B cell (primary cell): ENCODE measurements at places on chromosomes 1 and 21. TPM values are rescaled to one million over a fixed set of nuclear protein-coding genes. Genes with fewer than 3 reads are reported as not detected.

- H3K27me3 ChIP-seq = no peaks in the 10 kb centered on the region
- no peak overlapping the region for H3K27ac ChIP-seq
- no peaks in the 10 kb centered on the region for H3K4me1 ChIP-seq
These were observed 11.4 kb upstream of the MNDA start for GRCh38 chr1:158819461-158820443.

DNA sequence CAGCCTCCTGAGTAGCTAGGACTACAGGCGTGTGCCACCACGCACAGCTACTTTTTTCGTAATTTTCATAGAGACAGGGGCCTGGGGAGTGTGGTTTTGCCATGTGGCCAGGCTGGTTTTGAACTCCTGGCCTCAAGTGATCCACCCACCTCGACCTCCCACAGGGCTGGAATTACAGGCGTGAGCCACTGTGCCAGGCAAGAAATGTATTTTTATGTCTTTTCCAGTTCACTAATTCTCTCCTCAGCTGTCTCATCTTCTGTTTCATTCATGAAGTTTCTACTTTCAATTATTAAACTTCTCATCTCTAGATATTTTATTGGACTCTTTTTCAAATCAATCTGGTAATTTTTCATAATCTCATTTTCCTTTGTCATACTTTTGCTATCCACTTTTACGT is 72.1 kb upstream of the DISP3 start:
- no peak for DNase-seq
- peak overlapping the region; percentile 50 for H3K27ac ChIP-seq
- no peaks in the 10 kb centered on the region for H3K27me3 ChIP-seq
- H3K4me1 ChIP-seq = peaks cover 11% of the 10 kb centered on the region

DNA sequence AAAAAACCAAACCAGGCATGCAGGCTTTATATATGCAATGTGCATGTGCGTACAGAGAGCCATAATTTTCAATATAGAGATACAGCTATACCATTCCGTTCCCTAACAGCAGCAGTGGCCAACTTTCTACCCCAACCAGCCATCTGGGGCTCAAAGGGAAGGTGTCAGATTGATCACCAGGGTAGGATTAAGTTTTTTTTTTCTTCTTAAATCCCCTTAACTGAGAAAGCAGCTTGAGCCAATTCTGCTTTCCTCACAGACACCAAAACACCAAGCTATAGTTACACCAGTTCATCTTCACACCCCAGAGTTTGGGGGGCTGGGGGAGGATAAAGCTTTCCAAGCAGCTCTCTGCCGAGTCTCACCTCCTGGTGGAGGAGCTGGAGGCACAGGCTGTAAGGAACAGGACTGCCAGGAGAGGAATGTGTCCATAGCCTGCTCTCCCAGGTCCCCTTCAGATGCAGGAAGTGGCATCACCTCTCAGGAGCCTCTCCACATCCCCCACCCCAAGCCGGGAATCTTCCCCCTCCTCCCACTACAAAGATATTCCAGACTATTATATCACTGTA is 87.9 kb downstream of the SSBP3 start:
- no peak overlapping the region for H3K27ac ChIP-seq
- H3K4me1 ChIP-seq = no peaks in the 10 kb centered on the region
- H3K4me3 ChIP-seq = no peak overlapping the region
- H3K27me3 ChIP-seq = no peaks in the 10 kb centered on the region
- no peaks in the 10 kb centered on the region for H3K36me3 ChIP-seq

DNA sequence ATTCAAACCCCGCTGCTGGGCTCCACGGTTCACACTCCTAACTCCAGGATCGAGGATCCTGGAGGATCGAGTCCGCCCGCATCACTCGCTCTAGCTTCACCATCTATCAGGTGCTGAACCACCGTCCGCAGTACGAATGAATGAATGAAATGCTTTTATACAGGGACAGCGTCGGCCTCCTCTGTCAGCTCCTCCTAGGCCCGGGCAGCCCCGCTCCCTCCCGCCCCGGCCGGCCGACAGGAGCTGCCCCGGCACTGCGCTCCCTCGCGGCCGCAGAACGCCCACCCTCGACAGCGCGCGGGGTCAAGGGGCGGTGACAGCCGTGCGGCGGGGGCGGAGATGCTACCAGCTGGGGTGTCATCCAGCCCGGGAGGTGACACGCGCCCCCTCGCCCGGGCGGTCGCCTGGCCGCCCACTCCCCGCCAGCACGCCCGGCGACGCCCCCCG is 520 bp downstream of the ZBTB17 start:
- H3K4me1 ChIP-seq = peaks cover 20% of the 10 kb centered on the region
- DNase-seq = no peak
- peak overlapping the region; percentile 86 for H3K27ac ChIP-seq
- H3K27me3 ChIP-seq = no peaks in the 10 kb centered on the region
- H3K36me3 ChIP-seq = peaks cover 2% of the 10 kb centered on the region
- H3K4me3 ChIP-seq = peak overlapping the region; percentile 88

DNA sequence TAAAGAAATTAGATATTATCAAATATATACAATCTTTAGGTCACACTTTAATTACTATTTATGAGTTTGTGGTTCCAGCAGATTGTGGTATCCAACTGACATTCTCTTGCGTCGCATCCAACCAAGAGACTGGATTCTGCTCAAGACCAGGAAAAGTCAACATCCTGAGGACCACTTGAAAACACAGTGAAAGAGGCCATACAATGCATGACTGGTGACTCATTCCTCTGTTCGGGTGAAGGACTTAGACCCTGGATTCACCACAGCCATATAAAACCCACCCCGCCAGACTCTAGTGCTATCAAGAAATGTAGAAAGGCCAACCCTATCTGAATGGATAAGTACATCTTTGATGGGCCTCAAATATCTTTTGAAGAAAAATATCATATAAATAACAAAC is 14.5 kb upstream of the CFHR4 start:
- H3K4me3 ChIP-seq = no peak overlapping the region
- DNase-seq = no peak
- no peaks in the 10 kb centered on the region for H3K36me3 ChIP-seq
- H3K27me3 ChIP-seq = no peaks in the 10 kb centered on the region

DNA sequence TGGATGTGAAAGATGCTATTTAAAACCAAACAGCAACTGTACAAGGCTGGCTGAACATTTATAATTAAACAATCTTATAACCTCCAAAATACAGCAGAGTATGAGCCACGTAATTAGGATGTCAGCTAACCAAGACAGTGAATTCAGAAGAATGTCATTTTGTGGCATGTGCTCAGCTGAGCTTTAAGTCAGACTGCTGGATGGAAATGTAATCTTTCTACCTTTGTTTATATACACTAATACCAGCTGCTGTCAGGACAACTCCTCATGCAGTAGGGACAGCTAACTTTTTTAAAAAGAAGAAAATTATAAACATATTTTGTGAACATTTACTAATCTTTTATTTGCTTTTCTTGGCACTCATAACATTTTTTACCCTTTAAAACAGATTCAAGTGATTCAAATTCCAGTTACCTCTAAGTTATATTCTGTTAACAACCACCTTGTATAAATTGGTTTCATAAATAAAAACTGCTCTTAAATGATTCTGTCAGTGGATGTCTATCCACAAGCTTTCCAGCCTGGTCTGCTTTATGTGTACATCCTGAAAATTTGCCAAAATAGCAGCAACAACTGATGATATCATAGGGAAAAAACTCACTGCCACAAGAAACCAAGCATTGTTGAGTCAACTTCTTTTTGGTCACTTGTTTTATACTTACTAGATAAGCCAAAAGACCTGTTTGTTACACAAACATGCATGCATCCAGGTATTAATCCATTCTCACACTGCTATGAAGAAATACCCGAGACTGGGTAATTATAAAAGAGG is 36.1 kb downstream of the DPH5 start:
- DNase-seq = no peak
- H3K27me3 ChIP-seq = no peaks in the 10 kb centered on the region
- H3K4me3 ChIP-seq = no peak overlapping the region
- H3K4me1 ChIP-seq = no peaks in the 10 kb centered on the region
- no peak overlapping the region for H3K27ac ChIP-seq

The FAAP20 gene
- 68.1 and 73.0 TPM in 2 replicates for total RNA-seq

GRCh38 chr1:150829751-150830150 is 21.7 kb upstream of the CTSK start:
- no peaks in the 10 kb centered on the region for H3K27me3 ChIP-seq
- DNase-seq = no peak
- no peaks in the 10 kb centered on the region for H3K4me1 ChIP-seq
- H3K4me3 ChIP-seq = no peak overlapping the region

The TGFB2 gene
- total RNA-seq = 0.32 and 0.76 TPM in 2 replicates

The NDUFV3 gene
- total RNA-seq = 29.7 and 30.8 TPM in 2 replicates

The IVL gene
- not detected in 2 replicates for total RNA-seq

DNA sequence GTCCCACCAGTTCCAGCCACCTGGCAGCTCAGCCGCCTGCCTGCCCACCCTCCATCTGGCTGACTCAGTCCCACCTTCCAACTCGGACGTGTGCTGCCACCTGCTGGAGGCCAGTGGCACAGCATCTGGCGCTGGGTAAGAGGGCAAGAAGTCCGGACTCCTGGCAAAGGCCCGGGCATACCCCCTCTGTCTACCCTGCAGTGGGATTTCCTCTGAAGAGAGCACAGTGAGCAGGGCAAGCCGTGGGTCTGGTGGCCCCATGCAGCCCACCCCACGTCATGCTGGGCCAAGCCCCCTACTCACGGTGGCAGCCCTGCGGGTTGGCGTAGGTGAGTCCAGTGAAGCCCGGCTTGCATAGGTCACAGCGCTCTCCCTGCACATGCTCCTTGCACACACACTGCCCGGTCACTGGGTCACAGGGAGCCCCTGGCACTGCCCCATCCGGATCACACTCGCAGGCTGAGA is 24.5 kb downstream of the LAMB3 start:
- H3K36me3 ChIP-seq = no peaks in the 10 kb centered on the region
- peak; percentile 69 for DNase-seq
- H3K4me3 ChIP-seq = no peak overlapping the region
- H3K27ac ChIP-seq = no peak overlapping the region
- peaks cover 4% of the 10 kb centered on the region for H3K27me3 ChIP-seq

DNA sequence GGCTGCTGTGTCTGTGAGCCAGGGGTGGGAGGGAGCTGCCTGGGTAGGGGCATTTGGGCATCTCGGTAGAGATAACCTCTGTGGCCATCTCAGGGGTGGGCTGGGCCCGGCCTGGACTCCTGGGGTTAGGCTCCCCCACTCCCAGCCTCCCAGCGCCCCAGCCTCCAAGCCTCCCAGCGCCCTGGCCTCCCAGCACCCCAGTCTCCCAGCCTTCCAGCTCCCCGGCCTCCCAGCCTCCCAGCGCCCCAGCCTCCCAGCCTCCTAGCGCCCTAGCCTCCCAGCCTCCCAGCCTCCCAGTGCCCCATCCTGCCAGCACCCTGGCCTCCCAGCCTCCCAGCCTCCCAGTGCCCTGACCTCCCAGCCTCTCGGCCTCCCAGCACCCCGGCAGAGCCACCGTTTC is 85.1 kb upstream of the TTC34 start:
- no peak for DNase-seq
- no peaks in the 10 kb centered on the region for H3K4me1 ChIP-seq
- no peak overlapping the region for H3K4me3 ChIP-seq
- no peaks in the 10 kb centered on the region for H3K36me3 ChIP-seq
- no peak overlapping the region for H3K27ac ChIP-seq

The SLC2A5 gene
- total RNA-seq = 28.8 and 29.5 TPM in 2 replicates

GRCh38 chr1:11615090-11615489 is 39.1 kb downstream of the FBXO2 start:
- no peak for DNase-seq
- no peak overlapping the region for H3K4me3 ChIP-seq
- no peaks in the 10 kb centered on the region for H3K4me1 ChIP-seq
- no peaks in the 10 kb centered on the region for H3K27me3 ChIP-seq
- H3K36me3 ChIP-seq = no peaks in the 10 kb centered on the region

- H3K4me3 ChIP-seq = no peak overlapping the region
- peak; percentile 22 for DNase-seq
- peaks cover 4% of the 10 kb centered on the region for H3K27me3 ChIP-seq
- no peaks in the 10 kb centered on the region for H3K36me3 ChIP-seq
- H3K4me1 ChIP-seq = peaks cover 4% of the 10 kb centered on the region
- no peak overlapping the region for H3K27ac ChIP-seq
These were observed 9.1 kb upstream of the TMEM61 start for GRCh38 chr1:54971317-54971791.

The ESRRG gene
- not detected in 2 replicates for total RNA-seq

- DNase-seq = no peak
- no peaks in the 10 kb centered on the region for H3K4me1 ChIP-seq
- H3K36me3 ChIP-seq = no peaks in the 10 kb centered on the region
- H3K4me3 ChIP-seq = no peak overlapping the region
These were observed 175.2 kb downstream of the DSCAM start for GRCh38 chr21:40671716-40672115.

DNA sequence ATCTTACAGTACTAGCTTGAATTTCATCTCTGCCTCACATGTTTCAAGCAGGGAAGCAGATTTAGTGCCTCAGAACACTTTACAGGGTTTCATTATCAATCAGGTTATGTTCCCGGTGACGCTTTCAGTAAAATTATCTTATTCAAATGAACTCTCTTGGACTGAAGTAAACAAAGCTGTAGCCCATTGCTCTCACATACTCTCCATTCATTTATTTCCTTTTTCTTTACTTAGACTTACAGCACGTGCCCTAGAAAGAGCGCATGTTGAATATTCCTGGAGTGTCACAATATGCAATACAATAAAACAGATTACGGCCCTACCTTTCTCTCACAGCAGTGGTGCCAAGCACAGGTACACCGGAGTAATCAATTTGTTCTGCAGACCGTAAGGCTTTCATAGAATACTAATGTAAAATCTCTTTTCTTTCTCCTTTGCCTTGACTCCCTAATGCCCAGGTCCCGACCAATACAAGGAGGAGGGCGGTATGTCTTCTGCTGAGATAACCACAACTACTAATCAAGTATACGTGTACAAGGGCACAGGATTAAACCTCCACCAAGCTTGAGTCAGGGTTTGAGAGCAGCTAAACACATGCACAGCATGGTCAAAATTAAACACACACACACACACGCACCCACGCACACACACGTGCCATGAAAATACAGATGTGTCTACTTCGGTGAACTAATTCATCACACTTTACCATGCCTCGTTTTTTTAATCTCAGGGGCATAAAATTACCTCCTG is 62.8 kb downstream of the NRIP1 start:
- peaks cover 10% of the 10 kb centered on the region for H3K4me1 ChIP-seq
- H3K36me3 ChIP-seq = no peaks in the 10 kb centered on the region
- no peak overlapping the region for H3K4me3 ChIP-seq
- H3K27me3 ChIP-seq = no peaks in the 10 kb centered on the region
- no peak overlapping the region for H3K27ac ChIP-seq

DNA sequence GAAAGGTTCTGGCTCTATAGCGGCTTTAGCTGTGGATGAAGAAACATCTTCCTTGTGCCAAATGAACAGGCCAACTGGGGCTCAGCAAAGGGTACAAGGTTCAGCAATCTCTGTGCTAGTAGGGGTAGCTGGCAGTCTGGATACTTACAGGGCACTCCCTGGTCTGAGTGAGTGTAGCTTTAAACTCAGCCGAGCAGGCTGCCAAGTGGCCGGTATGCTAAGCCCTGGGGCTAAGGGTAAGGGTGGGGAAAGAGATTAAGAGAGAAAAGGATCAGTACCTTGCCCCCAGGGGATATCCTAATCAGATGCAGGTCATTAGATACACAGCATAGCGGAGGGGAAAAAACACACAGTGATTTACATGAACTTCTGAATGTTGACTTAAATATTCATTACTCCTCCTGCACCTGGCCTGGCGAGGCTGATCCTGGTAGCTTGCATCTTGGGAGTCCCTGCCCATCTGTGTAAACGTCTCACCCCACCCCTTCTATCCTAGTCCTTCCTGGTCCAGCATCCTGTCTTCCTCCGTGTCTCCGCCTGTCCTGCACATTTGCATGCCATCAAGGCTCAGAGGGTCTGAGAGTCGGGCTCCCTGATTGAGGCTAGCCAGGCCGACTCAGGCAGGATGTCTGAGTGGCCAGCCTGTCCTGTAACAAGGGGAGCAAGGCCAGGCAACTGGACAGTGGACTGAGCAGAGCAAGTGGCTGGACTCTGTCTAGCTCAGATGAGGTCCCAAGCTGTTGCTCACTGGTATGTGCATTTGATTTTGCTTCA is 39.5 kb upstream of the CNTN2 start:
- no peak overlapping the region for H3K4me3 ChIP-seq
- no peak for DNase-seq
- no peak overlapping the region for H3K27ac ChIP-seq
- H3K36me3 ChIP-seq = no peaks in the 10 kb centered on the region
- H3K27me3 ChIP-seq = no peaks in the 10 kb centered on the region
